Renal cortical epithelial cell (primary cell): ENCODE measurements at places on chromosomes 4 and X. TPM values are rescaled to one million over a fixed set of nuclear protein-coding genes. Genes with fewer than 3 reads are reported as not detected.
A peak's percentile ranks its signal among the peaks of the same experiment; 100 is the strongest.

GRCh38 chr4:188975271-188975670, 836.0 kb downstream of the TRIML1 start:
- DNase-seq, result peak; percentile 6

DNA sequence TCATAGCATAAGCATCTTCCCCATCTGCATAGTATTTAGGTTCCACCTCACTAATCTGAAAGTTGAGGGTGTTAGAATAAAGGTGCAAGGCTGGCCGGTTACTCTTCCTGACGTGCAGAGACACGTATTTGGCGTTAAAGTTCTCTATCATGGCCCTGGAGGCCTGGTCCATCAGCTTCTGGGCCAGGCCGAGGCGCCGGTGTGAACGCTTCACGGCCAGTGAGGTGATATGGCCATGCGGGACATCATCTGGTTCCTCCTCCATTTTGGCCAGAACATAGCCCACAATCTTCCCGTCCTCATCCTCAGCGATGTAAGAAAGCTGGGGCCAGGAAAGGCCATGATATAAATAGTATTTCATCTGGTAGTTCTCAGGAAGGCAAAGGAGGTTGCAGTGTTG, 425 bp downstream of the NAA11 start:
- no peak for DNase-seq

GRCh38 chr4:154082760-154083535, 294.1 kb upstream of the SFRP2 start:
- peak; percentile 3 for DNase-seq

- DNase-seq, result peak; percentile 33
Measured at GRCh38 chrX:72269671-72270251, 7.3 kb downstream of the RPS4X start.

DNA sequence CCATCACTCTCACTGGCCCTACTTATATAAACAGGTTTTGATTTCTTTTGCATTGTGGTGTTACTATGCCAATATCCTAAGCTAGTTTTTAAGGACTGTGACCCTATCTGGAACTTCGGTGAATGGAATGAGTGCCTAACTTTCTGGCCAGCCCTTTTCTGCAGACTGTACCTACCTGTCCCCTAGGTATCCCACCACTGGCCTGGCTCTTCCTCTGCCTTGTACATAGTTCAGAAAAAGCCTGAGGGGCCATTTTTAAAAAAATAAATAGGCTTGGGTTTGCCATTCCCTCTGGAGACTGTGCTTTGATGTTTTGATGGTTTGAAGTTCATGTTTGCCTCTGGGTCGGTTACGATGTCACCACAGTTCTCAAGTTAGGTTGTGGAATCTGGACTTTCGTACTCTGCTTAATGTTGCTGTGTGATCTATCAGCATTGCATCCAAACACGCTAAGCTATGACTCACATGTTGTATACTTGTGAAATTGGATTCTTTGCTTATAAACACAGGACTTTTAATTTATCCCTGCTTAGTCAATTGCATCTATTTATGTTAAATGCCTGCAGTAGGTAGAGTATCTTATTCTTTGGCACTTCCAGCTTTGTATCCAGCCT, 182.0 kb downstream of the ANKRD50 start:
- DNase-seq, result peak; percentile 29

Gene FMR1NB
- not detected in 2 replicates for total RNA-seq

DNA sequence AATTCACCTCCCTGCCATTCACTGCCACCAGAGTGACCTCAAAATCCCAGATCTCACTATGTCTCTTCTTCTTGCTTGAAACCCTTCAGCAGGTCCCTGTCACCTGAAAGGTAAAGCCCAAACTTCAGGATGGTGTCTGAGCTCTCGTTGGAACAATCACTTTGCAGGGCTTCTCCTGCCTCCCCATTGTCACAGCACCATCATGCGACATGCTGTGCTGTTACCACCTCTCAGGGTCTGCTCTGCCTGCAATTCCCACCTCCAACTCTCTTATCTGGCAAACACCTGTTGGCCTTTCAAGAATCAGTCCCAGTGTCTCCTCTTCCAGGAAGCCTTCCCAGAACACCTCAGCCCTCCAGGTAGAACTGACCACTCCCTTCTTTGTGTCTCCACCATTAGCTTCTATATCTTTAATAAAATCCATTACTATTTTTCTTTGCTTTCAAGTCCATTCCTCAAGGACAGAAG, 46.2 kb downstream of the SEL1L3 start:
- DNase-seq, result no peak

Gene GPR50
- not detected in 2 replicates for total RNA-seq

DNA sequence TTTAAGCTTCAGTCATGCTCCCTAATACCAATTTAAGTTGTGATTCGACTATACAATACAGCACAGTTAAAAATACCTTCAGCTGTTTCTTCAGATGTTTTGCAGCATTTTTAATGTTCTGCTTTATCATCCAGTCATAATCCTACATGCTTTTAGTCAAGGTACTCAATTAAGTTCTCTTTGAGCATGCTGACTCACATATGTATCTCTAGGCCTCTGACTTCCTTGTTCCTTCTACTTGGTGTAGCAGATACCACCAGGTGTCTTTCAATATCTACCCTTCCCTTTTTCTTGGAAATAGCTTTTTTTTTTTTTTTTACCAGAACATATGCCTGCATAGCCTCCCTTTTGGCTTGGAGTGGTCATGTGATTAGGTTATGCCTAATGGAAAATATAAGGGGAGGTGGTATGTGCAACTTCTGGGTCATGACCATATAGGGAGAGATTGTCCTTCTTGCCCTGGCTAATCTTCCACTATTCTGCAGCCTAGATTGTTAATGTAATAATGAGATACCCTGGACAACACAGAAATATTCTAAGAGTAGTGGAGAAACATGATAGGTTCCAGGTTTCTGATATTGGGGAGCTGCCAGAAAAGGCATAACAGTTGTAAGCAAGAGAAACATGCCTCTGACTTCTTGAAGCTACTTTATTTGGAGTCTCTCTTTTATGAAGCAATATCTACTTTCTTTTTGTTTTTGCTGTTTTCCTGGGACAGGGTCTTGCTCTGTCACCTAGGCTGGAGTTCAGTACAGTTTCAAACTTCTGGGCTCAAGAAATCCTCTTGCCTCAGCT, 737.2 kb upstream of the SLIT2 start:
- DNase-seq, result no peak

- DNase-seq, result no peak
Measured at GRCh38 chrX:120111611-120112010, 4.1 kb downstream of the RHOXF1 start.

Gene GIMD1
- not detected in 2 replicates for total RNA-seq

Gene EVC2
- total RNA-seq, result 6.6 and 14.7 TPM in 2 replicates

DNA sequence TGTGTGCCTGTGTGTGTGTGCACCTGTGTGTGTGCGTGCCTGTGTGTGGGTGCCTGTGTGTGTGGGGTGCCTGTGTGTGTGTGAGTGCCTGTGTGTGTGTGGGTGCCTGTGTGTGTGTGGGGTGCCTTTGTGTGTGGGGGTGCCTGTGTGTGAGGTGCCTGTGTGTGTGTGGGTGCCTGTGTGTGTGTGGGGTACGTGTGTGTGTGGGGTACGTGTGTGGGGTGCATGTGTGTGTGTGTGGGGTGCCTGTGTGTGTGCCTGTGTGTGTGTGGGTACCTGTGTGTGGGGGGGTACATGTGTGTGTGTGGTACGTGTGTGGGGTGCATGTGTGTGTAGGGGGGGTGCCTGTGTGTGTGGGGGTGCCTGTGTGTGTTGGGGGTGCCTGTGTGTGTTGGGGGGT, 73.4 kb upstream of the HGFAC start:
- DNase-seq, result no peak

- DNase-seq, result peak; percentile 46
Measured at GRCh38 chrX:115581759-115582615, 21.0 kb downstream of the PLS3 start.

DNA sequence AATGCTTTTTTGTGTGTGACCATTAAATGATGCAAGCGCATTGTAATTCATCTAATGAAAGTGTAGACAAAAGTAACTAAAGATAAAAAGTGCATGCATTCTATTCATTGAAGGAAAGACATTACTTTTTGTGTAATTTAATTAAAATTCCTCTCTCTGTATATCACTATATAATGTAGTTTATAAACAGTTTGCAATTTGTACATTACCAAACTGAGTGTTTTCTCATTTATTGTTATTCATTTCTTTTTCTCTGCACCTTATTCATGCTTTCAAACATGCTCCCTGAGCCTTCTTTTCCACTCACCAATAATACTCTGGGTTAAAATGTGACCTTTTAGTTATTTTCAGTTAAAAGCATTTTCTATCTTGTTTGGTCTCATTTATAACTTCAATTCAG, 713.7 kb upstream of the AADAT start:
- DNase-seq, result no peak

DNA sequence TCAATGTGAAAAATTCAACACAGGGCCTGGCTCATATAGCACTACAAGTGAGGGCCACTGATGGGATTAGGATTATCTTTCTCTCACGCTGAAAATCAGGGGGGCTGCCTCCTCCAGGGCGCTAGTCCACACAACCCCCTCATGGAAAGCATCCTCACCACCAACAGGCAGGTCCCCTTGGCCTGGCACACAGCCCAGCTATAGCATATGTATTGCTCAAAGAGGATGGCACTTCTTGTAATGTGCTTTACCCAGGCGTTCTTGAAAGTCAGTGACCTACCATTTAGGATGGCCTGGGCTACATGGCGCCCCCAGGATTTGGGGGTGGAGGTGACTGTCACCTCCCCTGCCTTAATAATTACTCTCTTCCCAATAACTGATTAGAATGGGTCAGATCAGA, 71.0 kb upstream of the LSM6 start:
- DNase-seq, result no peak

Gene TCP11X2
- not detected in 2 replicates for total RNA-seq

DNA sequence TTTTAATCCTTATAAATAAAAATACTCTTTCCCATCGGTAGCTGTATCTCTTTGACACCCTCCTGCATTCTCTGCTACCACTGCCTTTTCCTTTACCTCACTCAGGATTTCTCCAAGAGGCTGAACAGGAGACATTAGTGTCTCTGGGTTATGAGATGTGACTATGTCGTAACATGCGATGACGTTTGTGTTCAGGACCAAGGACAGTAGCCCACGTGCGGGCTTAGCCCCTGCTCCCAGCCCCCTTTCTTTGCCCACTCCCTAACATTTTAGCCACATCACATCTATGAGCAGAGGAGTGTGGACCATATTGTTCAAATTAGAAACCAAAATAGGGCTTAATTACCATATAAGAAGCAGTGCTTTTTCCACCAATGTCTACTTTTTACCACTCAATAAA, 369.3 kb downstream of the FBXW7 start:
- no peak for DNase-seq

Gene C4orf36
- total RNA-seq, result 2.1 and 2.4 TPM in 2 replicates

- peak; percentile 63 for DNase-seq
Measured at GRCh38 chr4:184306470-184306869, 88.8 kb upstream of the ENPP6 start.

- peak; percentile 46 for DNase-seq
Measured at GRCh38 chrX:16610121-16610621, 39.8 kb upstream of the S100G start.

DNA sequence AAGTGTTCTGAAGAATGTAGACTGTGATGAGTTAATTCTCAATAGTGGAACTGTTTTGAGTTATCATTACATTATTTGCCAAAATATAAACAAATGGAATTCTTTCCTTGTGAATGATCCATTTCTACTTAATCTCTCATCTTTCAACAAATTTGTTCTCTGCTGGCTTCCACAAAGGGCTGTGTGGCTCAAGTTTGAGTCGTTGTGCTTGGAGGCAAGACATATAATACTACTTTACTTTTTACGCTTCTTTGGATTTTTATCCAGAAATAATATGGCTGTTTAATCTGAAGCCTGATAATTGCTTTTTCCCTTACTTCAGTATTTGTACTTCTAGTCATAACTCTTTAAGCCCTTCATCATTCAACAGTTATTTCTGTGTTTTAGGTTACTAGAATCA, 169.5 kb downstream of the ARHGAP10 start:
- DNase-seq, result no peak

- no peak for DNase-seq
Measured at GRCh38 chr4:169220447-169220846, 50.3 kb downstream of the SH3RF1 start.

DNA sequence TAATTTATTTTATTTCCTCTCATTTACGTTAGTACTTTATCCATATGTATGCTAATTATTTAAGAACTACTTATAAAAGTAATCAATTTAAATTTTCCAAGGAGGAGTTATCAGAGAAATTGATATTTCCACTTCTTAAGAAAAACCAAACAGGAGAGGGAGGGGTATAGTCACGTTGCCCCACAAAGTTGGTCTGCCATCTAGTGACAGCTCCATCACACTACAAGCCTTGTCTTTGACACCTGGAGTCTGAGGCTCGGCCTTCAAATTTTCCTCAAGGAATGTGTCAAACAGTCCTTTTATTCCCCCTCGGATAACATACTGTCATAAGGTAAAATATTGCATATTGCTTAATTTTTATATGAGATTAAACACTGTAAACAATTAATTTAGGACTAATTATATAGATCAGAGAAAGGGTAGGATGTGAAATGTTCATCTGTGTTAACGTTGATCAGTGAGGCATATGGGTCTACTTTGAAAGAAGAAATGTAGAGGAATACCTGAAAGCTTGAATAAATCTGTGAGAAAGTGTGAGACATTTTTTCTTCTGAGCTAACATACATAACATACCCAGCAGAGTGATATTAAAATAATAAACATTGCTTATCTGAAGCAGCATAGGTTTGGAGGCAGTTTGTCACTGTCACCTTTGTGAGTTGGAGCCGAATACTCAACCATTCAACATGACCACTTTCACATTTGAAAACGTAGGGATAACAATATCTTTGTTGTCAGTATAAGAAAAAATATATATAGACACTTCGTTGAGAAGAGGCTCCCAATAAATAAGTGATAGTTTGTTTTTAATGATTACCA, 114.4 kb downstream of the GLRA3 start:
- DNase-seq, result peak; percentile 42

DNA sequence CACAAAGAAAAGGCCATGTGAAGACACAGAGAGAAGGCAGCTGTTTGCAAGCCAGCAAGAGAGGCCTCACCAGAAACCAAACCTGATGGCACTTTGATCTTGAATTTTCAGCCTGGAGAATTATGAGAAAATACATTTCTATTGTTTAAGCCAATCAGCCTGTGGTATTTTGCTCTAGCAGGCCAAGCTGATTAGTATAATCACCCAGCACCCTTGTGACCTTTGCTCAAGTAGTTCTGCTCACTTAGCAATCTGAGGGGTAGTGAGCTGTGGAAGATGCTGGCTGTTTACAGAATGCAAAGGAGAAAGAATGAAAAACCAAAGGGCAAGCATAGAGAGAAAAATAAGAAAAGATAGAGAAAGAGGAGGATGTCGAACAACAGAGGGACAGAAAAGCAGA, 396.4 kb upstream of the BOD1L1 start:
- no peak for DNase-seq

GRCh38 chr4:158850800-158851644, 82.2 kb downstream of the FNIP2 start:
- peak; percentile 50 for DNase-seq

Gene WNK3
- total RNA-seq, result 1.9 and 6.7 TPM in 2 replicates
